ENCODE measurements at places on chromosomes 6 and 20.

DNA sequence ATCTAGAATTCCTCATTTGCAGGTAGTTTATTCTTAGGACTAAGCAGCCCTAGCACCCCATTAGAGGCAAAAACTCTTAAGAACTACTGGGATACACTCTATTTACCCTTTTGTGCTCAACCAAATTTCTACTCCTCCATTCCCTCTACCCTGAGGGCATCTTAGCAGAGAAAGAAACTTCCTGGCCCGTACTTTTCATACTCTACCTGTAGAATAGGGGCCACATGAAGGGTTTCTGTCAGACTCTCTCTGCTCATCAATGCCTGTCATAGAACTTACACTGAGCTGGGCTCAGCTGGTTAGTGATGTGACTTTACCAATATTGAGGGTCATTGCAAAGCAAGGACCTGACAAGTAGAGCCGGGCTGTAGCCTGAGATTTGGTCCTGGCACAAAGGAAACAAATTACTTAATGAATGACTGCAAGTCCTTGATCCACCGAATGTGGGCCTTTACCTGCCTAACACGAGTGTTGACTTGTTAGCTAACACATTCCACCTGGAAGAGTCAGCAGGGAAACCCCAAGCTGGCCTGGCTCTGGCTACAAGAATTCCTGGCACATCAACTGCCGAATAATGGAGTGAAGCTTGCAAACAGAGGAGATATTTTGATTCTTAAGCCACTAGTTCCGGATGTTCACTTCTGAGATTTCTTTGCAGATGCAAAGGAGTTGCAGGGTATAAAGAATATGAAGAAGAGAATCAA, 280.5 kb upstream of the JAG1 start:
- no peak for DNase-seq

GRCh38 chr6:27081931-27082330, 165.6 kb upstream of the PRSS16 start:
- DNase-seq = no peak

GRCh38 chr6:163828038-163828795, 413.7 kb downstream of the QKI start:
- DNase-seq = no peak

DNA sequence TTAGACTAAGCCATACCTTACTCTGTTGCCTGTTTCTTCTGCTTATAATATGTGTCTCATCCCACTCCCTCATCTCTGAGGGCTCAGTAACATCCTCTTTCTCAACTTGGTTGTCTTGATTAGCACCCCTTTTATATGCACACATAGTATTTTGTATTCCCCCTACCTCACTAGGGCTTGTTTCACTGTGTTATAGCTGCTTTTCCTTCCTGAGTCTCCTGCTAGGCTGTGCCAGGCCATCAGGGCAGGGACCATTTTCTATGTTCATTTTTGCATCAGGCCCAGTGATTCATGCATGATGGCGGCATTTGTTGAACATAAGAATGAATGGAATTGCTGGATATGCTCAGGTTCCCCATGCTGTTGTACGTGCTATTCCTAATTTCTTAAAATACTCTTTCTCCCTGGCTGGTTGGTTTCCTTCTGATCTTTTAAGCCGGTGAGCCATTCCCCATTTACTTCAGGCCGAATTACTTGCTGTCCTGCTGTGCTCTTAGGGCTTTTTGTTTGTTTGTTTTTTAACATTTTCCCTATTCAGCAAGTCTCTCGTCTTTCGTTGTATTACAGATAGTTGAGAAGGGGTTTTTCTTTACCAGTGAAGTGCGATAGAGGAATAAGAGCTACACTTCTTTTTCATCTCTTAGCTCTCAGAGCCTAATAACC, 183.2 kb downstream of the CARMIL1 start:
- DNase-seq = no peak

DNA sequence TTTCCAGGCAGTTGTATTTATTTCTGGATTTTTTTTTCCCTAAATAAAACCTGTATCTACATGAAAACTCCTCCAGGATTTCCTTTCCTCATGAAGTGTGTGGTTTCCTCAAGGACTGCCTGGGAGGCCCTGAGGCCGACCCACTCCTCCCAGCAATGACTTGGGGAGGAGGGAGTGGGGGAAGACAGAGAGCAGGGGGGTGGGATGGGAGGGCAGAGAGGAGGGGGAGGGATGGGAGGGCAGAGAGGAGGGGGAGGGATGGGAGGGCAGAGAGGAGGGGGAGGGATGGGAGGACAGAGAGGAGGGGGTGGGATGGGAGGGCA, 161.8 kb upstream of the AGPAT4 start:
- no peak for DNase-seq

DNA sequence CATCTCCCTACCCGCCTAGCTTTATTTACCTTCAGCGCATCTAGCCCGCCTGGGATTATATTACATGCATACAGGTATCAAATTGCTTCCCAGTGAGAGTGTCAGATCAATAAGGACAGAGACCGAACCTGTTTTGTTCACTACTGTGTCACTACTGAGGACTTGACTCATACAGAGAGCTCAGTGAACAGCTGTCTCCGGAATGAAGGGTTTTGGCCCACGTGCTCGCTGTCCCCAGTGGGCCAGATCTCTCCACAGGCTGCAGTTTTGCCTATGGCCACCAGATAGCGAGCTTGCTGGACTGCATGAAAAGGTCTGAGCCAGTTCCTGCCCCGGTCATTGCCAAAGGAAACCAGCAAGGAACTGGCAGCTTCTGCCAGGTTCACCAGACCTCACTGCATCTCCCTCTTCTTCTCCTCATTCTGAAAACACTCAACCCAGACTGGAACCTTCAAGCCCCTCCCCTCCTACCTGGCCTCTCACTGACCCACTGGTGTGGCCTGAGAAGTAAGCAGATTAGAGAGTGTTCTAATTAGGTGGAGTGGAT, 150.8 kb downstream of the ZMYND8 start:
- peak; percentile 74 for DNase-seq

DNA sequence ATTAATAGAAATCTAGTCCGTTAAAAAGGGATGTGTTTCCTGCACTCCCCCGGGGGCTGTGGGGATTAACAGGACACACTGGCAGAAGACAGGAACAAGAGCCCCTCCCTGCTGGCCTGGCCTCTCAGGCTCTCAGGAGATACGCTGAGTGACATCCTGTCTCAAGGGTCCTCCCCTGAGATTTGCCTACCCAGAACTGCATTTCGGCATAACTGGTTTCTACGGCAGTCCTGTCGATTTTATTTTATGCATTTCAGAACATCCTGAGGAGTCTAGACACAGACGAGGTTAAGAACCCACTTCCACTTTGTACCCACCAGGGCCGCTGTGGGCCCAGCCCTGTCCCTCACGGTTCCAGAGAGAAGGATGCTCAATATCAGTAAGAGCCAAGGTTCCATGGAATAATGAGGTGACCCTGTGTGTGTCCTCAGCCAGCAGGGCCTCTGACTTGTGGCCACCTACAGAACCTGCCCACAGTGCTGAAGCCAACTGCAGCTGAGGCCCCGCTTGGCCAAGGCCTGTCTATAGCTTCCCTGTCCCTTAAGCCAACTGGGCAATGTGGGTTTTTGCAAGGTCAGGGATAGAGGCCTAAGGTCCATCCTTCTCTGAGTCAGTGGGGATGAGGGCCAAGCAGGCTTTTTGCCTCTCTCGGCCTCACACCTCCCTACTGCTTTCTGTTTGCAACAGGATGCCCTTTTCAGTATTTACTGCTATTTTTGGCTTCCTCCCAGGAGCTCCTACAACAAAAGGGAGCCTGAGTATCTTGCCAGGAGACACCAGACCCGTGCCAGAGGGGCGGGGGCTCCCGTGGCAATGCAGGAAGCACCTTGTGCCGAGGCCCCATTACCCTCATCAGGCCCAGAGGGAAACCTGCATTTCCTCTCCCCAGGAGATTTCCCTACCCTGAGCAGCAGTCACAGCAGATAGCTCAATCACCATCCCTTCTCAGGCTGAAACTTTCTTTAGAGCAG, 14.7 kb downstream of the UQCC2 start:
- DNase-seq = peak; percentile 42

DNA sequence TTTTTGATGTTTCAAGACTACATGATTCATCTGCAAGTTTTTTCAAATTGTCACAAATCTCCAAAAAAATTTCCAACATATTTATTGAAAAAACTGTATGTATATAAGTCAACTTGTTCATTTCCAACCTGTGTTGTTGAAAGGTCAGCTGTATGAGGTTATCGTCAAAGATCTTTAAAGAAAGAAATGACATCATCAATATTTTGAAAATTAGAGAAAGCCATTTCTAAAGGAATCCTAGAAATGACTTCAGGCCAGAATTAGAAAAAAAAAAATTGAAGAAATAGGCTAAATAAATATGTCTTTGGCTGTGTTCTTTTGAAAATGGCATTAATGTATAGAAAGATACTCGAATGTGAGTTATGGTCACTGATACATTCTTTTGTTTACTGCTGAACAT, 6.8 kb downstream of the RNF146 start:
- DNase-seq = no peak

GRCh38 chr20:13775867-13776266, 8.9 kb downstream of the ESF1 start:
- DNase-seq = no peak

- DNase-seq = no peak
These were observed 76.5 kb downstream of the GJA10 start for GRCh38 chr6:89970609-89971337.

DNA sequence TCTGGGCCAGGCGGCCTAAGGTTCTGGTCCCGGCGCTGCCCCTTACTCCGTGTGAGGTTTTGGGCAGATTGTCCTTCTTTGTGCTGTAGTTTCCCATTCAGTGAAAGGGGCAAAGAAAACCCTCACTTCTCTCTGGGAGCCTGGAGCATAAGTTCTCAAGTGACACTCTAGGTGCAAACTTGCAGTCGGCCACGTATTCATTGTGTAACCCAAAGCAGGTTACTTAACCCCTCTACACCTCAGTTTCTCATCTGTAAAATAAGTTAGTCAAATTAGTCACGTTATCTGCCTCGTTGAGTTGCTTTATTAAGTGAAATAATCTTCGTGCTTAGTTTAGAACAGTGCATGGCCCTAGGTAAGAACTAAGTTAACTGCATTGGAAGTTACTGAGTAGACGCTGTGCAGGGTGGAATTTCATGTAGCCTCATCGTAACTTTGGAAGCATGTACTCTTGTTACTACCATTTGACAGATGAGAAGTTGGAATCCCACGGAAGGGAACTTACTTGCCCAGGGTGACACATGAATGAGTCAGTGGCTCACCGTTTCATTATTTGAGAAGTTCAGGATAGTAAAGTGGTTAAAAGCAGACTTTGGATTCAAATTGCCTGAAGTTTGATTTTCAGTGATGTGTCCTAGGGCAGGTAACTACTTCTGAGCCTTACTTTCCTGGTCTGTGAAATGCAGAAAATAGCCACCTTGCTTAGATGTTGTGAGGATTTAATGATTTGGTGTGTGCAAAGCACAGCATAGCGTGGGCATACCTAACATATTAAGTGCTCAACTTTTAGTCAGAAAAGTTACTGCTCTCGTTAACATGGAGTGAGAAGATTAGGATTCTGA, 556 bp upstream of the MROH8 start:
- no peak for DNase-seq

- no peak for DNase-seq
These were observed 202.8 kb upstream of the CST7 start for GRCh38 chr20:24746351-24746685.

DNA sequence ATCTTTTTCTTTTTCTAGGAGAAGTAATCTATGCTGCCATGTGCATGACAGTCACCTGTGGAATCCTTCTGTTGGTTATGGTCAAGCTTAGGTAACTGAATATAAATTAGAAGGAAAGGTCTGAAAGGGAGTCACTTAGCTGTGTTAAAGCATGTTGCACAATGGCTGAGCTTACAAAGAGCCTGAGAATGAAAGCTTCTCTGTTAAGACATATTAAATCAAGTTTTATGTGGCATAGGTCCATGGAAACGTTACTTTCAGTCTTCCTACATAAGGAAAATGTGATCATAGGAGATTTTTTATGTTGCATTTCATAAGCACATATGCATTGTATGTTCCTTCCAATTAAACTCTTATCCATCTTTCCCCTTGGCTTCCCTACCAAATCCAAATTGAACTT, 72.1 kb downstream of the GFRAL start:
- no peak for DNase-seq

DNA sequence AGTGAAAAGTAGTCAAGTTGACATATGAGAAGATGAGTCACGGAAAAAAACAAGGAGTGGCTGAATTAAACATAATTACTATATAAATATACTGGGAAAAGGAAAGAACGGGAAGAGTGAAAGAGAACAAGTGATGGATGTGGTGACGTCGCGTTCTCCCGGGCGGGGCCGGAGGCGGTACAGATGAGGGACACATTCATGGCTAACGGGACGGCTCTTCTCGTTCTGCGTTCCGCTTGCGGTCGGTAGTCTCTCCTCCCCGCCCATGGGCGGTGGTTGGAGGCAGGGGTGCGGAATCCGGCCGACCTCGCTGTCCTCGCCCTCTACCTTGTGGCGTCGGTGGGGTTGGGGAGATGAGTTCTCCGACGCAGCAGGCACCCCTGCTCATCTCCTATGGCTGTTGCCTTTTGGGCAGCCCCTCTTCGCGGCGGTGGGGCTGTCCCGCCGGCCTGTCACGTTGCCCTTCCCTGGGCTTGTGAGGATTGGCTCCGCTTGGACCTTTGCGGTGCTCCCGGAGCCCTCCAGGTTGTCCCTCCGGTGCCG, 22.5 kb downstream of the HLA-G start:
- peak; percentile 54 for DNase-seq

- DNase-seq = no peak
These were observed 329.6 kb upstream of the RSPO3 start for GRCh38 chr6:126788861-126789365.

DNA sequence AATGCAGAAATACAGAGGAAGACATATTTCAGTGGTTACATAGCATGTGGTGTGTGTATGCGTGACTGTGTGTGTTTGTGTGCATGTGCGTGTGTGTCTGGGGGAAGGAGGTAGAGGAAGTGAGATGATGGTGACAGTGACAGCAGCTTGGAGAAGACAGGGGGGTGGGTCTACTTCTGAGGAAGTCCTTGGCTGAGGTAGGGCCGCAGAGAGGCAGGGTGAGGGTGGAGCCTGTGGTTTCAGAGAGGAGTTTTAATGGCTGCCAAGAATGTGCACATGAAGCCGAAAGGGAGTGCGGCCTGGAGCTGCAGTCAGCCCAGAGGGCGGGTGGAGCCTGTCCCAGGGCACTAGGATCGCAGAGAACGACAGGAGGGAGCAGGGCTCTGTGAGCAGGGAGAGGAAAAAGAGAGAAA, 22.7 kb upstream of the RNF24 start:
- peak; percentile 78 for DNase-seq

GRCh38 chr6:165774903-165775601, 112.0 kb upstream of the PDE10A start:
- no peak for DNase-seq

- no peak for DNase-seq
These were observed 4.8 kb upstream of the SRSF12 start for GRCh38 chr6:89122625-89123024.

DNA sequence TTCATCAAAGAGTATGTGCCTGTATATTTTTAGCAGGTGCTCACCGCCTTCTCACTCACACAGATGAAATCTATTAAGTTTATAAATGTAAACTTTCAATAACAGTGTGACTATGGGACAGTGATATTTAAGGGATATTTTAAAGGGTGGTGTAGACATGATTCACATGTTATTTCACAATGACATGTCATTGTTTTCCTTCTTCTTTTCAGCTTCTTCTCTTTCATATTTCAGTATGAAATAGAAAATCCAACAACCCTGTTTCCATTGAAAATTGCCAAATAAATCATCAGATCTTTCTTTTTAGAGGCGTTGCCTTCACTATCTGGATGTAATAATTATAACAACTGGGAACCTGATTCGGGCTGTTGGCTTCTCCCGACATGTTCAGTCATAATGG, 54.8 kb downstream of the PFDN4 start:
- DNase-seq = no peak

Data from activated T-cell treated with anti-CD3 and anti-CD28 coated beads, Interleukin-2, amount 50 U/mL, for 24 hours (primary cell).